ENCODE measurements at places on chromosomes 4 and X.

- DNase-seq = no peak
These were observed 1865.5 kb upstream of the TENM3 start for GRCh38 chr4:180377741-180378140.

DNA sequence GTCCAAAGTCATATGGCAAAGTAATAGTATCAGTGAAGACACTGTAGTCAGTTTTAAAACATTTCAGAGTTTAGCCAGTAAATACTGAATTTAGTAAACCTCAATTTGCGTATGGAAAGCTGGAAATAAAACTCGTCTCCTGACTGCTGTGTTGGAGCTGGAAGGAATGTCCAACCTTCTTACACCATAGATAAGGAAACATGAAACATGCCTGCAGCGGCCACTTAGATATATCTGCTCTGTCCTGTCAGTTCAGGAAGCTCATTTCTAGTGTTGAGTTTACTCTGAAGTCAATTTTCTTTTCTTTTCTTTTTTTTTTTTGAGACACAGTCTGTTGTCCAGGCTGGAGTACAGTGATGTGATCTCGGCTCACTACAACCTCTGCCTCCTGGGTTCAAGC, 21.2 kb downstream of the ARHGAP10 start:
- DNase-seq = no peak

- no peak for DNase-seq
These were observed 28.9 kb downstream of the TMPRSS11E start for GRCh38 chr4:68476191-68476590.

DNA sequence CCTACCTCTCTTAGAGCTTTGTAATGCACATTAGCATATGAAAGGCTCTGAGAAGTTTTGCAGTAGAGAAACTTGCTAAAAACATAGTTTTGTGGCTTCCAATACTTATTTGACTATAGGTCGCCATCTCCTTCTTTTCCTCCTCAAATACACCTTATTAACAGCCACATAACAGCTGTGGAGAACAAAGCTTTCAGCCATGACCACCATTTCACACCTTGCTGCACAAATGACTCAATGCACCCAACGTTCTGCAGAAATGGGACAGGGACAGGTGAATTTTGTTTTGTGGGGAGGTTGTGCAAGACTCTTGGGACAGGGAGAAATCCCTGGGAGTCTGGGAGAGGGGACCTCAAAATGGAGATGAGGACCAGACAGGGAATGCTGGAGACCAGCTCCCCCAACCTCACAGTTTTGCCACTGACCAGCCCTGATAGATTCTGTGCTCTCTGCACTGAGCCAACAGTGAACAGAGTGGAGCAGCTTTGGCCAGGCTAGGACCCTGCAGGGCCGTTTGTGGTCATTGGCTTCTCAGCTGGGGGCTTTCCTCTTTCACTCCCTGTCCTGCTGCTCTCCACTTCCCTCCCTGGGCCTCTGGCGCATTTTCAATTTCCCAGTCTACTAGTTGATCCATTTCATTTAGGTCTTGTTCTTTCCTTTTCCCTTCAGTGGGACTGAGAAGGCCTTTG, 16.6 kb downstream of the FRMPD3 start:
- no peak for DNase-seq

DNA sequence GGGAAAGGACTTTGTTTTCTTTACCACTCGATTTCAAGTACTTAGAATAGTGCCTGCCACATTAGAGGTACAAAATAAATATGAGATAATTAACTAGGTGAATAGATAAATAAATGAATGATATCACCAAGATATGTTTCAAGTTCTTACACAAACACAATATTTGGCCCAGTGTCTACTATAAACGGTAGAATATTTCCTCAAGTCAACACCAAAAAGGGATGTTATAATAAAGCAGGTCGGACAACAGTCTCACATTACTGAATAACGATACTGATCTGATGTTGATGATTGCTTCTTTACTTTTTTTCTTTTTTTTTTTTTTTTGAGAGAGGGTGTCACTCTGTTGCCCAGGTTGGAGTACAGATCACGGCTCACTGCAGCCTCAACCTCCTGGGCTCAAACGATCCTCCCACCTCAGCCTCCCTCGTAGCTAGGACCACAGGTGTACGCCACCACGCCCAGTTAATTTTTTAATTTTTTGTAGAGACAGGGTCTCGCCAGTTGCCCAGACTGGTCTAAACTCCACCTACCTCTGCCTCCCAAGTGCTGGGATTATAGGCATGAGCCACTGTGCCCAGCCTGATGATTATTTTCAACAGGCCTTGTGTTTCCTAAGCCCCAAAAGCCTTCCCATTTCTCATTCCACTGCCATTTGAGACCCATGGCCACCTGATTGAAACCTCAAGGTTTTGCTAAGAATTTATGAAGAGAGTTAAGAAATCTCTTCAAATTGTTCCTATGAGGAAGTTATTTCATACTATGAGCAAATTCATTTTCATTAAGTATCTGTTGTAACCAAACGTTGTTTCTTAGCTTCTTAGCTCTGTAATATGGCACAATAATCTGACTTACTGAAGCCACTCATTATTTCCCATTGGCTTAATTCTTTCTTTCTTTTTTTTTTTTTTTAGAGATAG, 2.3 kb downstream of the MANBA start:
- DNase-seq = no peak

DNA sequence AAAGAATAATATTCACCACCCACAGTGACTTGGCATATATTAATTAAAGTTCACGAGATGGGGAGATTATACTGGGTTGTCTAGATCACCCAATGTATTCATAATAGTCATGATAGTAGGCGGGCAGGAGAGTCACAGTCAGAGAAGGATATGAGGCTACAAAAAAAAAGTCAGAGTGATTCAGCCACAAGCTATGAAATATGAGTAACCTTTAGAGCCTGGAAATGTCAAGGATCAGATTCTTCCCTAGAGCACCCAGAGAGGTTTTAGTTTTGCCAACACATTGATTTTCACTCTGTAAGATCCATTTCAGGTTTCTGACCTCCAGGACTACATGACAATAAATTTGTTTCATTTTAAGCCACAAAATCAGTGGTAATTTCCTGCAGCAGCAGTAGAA, 501.9 kb downstream of the GABRG1 start:
- DNase-seq = no peak

All from T-helper 9 cell (primary cell).